CD14-positive monocyte (primary cell): ENCODE measurements at places on chromosomes 2 and 18. TPM values are rescaled to one million over a fixed set of nuclear protein-coding genes. Genes with fewer than 3 reads are reported as not detected.
A peak's percentile ranks its signal among the peaks of the same experiment; 100 is the strongest.

GRCh38 chr2:53437371-53437770 lies 330.2 kb upstream of the CHAC2 start:
- H3K27me3 ChIP-seq, result no peaks in the 10 kb centered on the region
- DNase-seq, result no peak
- no peaks in the 10 kb centered on the region for H3K4me1 ChIP-seq
- H3K27ac ChIP-seq, result no peak overlapping the region

DNA sequence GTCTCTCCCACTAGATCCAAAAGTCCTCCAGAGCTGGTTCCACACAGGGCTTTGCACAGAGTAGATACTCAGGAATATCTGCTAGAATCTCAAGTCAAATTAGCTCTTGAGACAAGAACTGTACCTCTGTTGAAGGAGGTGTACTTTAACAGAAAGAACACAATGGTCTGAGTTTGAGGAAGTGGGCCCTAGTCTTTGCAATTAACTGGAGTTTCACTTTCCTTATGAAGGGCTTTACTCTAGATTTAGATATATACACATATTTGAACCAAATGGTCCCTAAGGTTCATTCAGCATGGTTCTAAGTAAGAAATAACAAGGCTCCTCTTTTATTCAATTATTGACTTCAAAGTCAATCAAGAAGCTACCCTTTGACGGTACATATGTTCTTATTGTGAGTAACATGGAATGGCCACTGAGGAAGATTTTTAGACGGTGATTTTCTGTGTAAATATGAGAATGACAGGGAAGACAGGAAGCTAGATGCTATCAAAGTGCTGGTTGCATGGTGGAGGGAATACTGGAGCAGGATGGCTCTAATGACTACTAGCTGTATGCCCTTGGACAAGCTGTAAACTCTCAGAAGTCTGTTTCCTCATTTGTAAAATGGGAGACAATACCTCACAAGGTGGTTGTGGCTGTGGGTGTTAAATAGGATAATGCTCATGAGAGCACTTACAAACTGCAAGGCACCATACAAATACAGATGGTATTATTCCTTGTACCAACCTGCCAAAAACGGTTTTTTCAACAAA lies 73.5 kb upstream of the SERTAD2 start:
- no peaks in the 10 kb centered on the region for H3K27me3 ChIP-seq
- no peak overlapping the region for H3K27ac ChIP-seq
- H3K36me3 ChIP-seq, result no peaks in the 10 kb centered on the region
- peak overlapping the region; percentile 53 for H3K4me3 ChIP-seq
- DNase-seq, result peak; percentile 75

The LYPD6 gene
- polyA plus RNA-seq, result not detected

DNA sequence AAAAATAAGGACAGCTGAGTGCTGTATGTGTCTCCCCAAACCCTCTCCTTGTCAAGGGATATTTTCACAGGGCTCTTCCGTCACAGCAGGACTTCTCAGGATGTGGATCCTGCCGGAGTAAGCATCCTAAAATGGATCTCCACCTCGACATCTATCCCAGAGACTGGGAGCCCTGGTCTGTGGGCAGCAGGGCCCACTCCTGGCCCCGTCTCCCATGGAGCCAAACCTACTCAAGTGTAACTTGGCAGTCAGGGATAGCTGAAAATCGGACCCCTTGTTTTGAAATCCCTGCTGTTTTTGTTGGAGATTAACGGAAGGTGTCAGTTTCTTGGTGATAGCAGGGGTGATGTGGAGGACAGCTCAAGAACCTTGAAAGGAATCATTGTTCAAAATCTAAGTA lies 109.0 kb upstream of the TWIST2 start:
- no peak overlapping the region for H3K27ac ChIP-seq
- H3K4me3 ChIP-seq, result no peak overlapping the region
- H3K27me3 ChIP-seq, result no peaks in the 10 kb centered on the region
- DNase-seq, result no peak
- H3K36me3 ChIP-seq, result no peaks in the 10 kb centered on the region
- H3K4me1 ChIP-seq, result no peaks in the 10 kb centered on the region
